ENCODE measurements at places on chromosomes 4 and X. TPM values are rescaled to one million over a fixed set of nuclear protein-coding genes. Genes with fewer than 3 reads are reported as not detected.

Gene TRIML1
- total RNA-seq, result not detected

- DNase-seq, result no peak
Observed at GRCh38 chr4:67549123-67549522, 3.8 kb upstream of the CENPC start.

DNA sequence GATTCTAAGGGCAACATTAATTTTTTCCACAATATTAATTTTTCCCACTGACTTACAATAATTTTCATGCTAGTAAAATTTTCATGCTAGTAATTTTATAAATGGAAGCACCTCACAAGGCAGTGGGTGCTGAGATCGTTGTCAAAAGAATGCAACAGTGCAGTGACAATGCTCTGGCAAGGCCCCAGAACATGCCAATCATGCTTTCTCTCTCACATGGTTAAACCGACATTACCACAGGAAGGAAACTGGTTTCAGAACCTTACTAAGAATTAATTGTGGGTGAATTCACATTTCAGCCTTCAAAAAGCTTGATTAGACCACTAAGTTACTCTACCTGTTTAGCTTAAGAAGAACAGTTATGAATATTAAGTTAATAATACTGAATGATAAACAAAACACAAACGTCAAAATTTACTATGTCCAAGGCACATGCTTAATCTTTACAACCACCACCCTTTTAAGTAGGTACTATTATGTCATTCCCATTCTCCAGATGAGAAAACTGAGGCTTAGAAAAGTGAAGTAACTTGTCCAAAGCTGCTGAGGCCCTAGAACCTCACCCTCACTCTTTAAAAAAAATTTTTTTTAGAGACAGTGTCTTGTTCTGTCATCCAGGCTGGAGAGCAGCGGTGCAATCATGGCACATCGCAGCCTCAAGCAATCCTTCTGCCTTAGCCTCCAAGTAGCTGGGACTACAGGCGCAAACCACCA lies 10.0 kb upstream of the OPHN1 start:
- no peak for DNase-seq

GRCh38 chr4:143617994-143618679 lies 82.3 kb downstream of the FREM3 start:
- DNase-seq, result no peak

DNA sequence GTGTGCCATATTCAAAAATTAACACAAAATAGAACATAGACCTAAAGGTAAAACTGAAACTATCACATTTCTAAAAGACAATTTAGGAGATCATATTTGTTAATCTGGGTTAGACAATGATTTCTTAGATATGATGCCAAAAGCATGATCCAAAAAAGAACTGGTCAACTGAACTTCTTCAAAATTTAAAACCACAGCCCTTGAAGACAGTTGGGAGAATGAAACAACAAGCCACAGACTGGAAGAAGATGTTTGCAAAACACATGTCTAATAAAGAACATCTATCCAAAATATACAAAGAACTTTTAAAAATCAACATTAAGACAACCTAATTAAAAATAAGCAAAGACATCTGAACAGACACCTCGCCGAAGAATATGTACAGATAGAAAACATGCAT lies 19.5 kb downstream of the COMMD8 start:
- DNase-seq, result no peak

All from T-cell (primary cell).